ENCODE measurements at places on chromosomes 12 and 14. TPM values are rescaled to one million over a fixed set of nuclear protein-coding genes. Genes with fewer than 3 reads are reported as not detected.

PAX9 gene
- 1.8 TPM for total RNA-seq

IFNG-AS1 gene
- not detected for total RNA-seq

FGF6 gene
- not detected for total RNA-seq

ZNF740 gene
- 13.7 TPM for total RNA-seq

HPD gene
- total RNA-seq: 1.3 TPM

SYT1 gene
- 6.3 TPM for total RNA-seq

UNC79 gene
- 0.02 TPM for total RNA-seq

KRT73 gene
- not detected for total RNA-seq
